ENCODE measurements at places on chromosomes 6 and 20.
A peak's percentile ranks its signal among the peaks of the same experiment; 100 is the strongest.

DNA sequence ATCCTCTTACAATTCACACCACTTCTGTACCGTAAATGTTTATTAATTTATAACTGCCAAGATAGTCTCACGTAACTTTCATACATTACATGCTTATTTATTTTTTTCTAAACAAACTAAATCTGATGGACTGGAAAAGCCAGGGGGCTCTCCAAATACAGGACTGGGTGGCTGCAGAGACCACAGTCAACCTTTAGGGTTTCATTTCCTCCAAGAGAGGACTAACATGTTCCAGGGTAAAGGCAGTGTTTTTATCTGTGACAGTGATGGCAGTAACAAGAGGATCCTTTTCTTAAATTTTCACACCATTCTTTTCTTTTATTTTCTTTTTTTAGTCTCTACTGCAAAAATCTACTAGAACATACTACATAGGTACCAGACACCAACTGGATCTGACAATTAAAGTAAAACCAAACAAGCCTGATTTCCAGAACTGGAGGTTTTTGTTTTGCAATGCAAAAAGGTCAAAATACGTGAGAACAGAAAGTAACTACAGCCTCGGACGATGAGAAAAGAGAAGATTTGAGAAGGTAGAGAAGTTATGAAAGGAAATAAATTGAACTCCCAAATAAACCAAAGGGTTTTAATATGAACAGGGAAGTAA lies 1.2 kb downstream of the LMBRD1 start:
- no peak for DNase-seq

DNA sequence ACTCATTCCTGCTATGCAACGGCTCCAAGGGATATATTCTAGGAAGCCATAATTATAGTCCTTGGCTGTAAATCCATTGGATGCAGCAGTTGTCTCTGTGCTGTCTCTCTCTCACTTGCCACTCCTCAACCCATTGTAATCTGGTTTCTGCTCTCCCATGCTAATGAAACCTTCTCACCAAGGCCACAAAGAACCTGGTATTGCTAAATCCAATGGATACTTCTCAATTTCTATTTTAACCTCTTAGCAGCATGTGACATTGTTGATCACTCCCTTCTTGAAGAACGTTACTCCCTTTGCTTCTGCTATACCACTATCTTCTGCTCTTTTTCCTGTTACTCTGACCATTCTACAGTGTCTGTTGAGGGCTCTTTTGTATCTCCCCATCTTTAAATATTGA lies 39.8 kb upstream of the GCLC start:
- DNase-seq: no peak

GRCh38 chr6:3531481-3531880 lies 74.6 kb upstream of the SLC22A23 start:
- DNase-seq: no peak

DNA sequence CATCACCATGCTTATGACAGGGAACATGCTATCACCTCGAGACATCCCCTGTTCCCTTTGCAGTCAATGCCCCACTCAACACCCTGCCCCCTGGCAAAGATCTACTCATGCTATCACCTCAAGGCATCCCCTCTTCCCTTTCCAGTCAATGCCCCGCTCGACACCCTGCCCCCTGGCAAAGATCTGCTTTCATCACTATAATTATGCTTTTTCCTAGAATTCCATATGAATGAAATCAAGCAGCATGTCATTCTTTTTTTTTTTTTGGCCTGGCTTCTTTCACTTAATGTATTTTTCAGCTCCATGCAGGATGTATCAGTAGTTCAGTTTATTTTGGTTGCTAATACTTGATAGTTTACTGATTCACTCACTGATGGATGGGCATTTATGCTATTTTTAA lies 554.9 kb downstream of the CDH26 start:
- DNase-seq: no peak

- DNase-seq: peak; percentile 6
Observed at GRCh38 chr6:106630366-106630765, 988 bp downstream of the QRSL1 start.

DNA sequence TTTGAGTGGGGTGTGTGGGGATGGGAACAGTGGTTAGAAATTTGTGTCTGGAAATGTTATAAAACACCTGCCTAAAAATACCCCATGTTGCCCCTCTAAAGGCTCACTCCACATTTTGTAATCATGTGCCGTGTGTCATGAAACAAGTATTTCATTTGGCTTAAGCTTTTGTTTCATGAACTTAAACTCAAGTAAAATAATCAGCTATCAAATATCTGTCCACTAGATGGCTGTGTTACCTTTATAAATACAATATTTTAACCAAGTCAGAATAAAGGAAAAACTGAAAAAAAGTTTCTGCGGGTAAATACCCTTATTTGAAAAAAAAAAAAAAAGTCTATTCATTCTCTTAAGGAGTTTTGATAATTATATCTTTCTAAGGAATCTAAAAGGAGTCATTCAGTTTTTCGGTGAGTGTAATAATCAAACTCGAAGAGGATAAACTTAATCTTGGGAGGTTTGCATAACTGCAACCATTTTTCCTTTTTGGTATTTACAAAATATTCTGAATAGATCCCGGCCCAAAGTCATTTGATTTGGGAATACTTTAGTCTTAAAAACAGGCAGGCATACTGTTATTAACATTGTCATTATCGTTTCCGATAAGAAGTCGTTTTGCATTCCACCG lies 29.9 kb upstream of the MTRF1L start:
- DNase-seq: peak; percentile 13

DNA sequence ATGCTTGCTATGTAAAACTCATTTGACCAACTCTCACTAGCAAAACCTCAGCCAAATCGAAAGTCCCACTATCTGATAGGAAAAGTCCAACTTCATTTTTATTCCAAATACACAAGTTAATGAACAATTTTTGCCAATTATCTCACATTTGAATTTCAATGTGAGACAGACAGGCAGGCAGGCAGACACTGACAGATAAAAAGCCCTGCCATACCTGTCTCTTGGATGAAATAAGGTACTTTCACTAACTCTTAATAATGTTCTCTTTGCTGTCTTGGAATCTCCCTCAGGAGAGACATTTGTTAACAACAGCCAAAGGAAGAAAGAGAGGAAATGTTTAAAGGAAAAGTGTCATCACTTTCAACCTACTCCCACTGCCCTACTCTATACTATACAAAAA lies 82.0 kb downstream of the RNGTT start:
- no peak for DNase-seq

GRCh38 chr20:41870869-41871462 lies 252.8 kb upstream of the CHD6 start:
- no peak for DNase-seq

- DNase-seq: no peak
Observed at GRCh38 chr20:59007665-59008511, 834 bp upstream of the CTSZ start.

DNA sequence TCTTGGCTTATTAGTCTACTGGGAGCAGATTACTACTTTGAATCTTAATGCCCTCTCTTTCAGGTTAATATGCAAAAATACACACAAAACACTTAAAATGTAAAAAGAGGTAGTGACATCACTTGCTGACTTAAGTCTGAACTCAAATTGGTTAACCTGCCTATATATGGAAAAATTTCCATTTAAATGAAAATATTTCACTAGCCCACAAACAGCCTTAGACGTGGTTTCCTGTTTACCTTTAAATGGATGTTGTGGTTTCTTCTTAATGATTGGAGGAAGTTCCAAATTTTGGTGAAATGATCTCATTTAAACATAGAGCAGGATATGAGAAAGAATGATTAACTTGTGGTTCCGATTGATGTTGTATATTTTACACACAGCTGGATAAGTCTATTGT lies 553.7 kb downstream of the CD109 start:
- DNase-seq: peak; percentile 50

- no peak for DNase-seq
Observed at GRCh38 chr6:107132330-107132954, 17.1 kb upstream of the BEND3 start.

DNA sequence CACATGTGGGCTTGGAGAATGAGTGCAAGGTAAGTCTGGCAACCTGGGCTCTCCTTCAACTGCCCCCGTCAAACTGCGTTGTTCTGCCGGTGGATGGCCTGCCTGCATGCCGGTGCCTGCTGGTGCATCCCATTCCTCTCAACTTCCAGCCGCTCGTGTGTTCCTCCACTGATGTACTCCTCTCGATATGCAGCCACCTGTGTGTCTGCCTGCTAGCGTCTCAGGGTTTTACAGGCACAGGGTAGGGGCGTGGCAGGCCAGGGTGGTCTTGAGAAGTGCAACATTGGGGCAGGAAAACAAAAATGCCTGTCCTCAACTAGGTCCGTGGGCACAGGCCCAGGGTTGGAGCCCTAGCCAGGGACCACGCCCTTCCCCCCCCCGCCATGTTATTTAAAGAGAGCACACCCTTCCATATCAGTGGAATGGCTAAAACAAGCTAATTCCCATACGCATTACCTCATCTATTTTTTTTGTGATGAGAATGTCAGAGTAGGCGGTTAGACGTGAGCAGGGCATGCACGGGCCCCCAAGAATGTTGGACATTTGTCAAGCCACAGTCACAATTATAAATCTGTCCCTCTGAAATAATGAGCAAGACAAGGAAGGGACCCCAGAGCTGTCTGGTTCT lies 33.2 kb downstream of the SERPINB6 start:
- no peak for DNase-seq

GRCh38 chr6:159766906-159767305 lies 5.1 kb downstream of the ACAT2 start:
- no peak for DNase-seq

Measured in SW480 (cell line).